ENCODE measurements at places on chromosomes 4 and X.

DNA sequence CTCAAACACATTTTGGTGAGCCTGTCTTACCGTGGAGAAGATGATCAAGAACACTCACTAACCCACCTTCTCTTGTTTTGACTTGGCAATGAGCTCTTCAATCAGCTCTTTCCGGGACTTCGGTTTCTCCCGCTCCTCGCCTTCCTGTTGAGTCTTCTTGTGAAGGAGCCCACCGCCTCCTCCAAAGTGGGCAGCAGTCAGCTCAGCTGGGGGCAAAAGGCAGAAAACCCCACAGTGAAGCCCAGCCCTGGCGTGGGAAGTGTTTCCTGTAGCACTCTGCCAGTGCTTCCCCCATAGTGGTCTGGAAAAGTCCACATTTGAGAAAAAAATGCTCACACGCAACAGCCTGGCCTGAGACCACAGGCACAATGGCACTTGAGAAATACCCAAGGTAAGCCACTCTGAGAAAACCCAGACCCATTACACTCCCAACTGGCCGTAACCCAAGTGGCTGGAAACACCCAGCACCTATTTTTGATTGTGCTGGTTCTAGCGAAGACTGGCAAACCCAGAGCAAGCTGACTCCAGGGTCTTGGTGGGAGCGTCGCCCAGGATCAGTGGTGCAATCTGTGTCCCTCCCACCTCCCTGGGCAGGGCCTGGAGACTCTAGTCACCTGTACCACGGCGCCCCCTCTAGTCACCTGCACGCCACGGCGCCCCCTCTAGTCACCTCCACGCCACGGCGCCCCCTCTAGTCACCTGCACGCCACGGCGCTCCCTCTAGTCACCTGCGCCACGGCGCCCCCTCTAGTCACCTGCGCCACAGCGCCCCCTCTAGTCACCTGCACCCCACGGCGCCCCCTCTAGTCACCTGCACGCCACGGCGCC, 8.6 kb downstream of the NOP14 start:
- peak; percentile 92 for DNase-seq

- no peak for DNase-seq
These were observed 319.6 kb upstream of the HS3ST1 start for GRCh38 chr4:11748164-11748872.

DNA sequence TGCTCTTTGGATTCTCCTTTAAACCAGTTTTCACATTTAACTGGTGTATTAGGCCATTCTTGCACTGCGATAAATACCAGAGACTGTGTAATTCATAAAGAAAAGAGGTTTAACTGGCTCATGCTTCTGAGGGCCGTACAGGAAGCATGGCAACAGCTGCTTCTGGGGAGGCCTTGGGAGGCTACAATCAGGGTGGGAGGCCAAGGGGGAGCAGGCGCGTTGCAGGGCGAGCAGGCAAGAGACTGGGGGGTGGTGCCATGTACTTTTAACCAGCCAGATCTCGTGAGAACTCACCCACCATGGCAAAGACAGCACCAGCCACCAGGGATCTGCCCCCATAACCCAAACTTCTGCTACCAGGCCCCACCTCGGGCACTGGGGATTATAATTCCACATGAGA, 38.1 kb downstream of the RNF212 start:
- no peak for DNase-seq

- DNase-seq: no peak
These were observed 25.9 kb downstream of the NOP14 start for GRCh38 chr4:2937146-2937857.

GRCh38 chrX:140586951-140587350, 82.1 kb upstream of the SOX3 start:
- no peak for DNase-seq

GRCh38 chr4:48899950-48900349, 6.6 kb downstream of the OCIAD2 start:
- no peak for DNase-seq

- DNase-seq: no peak
These were observed 708.8 kb upstream of the GRIA3 start for GRCh38 chrX:122475306-122475705.

DNA sequence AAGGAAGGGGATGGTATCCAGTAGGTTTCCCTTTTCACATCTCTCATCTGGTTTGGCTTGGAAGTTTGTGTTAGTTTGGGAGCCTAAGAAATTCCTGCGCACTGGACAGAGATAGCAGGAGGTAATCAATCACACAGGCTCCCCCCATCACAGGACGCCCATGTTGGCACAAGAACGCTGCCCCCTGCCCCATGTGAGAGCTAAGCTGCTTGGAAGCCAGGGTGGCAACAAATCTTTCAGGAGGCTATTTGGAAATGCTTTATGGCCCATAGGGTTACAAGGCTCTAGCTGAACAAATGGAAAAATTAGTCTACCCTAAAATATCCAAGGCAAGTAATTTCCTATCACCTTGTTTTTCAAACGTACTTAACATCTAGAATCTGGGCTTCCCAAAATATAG, 54.0 kb downstream of the SOD3 start:
- DNase-seq: no peak

- DNase-seq: no peak
These were observed 23.9 kb downstream of the DCUN1D4 start for GRCh38 chr4:51866835-51867234.

GRCh38 chrX:41116948-41117347, 31.7 kb downstream of the USP9X start:
- peak; percentile 78 for DNase-seq

GRCh38 chrX:95764972-95765451, 919.6 kb upstream of the DIAPH2 start:
- peak; percentile 15 for DNase-seq

- DNase-seq: no peak
These were observed at the start of gene MGARP for GRCh38 chr4:139279760-139280620. Gene MGARP (minus strand): TSS chr4:139280225. CDS start chr4:139280158, 67 bp downstream.

- no peak for DNase-seq
These were observed 36.8 kb upstream of the SPP1 start for GRCh38 chr4:87938746-87939145.

GRCh38 chrX:109990582-109991276, 12.2 kb upstream of the TMEM164 start:
- peak; percentile 42 for DNase-seq

DNA sequence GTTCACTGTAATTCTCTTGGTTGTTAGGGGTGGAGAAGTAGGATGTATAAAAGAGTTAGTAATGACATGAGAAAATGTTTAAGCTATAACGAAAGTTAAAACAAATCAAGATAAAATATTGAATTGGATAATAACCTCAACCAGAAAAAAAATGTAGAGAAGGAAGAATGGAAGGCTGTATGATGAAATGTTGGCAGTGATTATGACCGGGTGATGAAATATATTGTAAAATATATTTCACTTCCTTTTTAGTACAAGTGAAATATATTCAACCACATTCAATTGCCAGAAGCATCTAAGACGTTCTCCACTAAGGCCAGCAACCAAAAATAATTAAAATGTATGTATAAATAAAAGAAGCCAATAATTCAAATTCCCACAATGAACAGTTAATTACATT, 309.3 kb upstream of the FGF13 start:
- no peak for DNase-seq

- no peak for DNase-seq
These were observed 3.2 kb downstream of the GBA3 start for GRCh38 chr4:22695917-22696316.

DNA sequence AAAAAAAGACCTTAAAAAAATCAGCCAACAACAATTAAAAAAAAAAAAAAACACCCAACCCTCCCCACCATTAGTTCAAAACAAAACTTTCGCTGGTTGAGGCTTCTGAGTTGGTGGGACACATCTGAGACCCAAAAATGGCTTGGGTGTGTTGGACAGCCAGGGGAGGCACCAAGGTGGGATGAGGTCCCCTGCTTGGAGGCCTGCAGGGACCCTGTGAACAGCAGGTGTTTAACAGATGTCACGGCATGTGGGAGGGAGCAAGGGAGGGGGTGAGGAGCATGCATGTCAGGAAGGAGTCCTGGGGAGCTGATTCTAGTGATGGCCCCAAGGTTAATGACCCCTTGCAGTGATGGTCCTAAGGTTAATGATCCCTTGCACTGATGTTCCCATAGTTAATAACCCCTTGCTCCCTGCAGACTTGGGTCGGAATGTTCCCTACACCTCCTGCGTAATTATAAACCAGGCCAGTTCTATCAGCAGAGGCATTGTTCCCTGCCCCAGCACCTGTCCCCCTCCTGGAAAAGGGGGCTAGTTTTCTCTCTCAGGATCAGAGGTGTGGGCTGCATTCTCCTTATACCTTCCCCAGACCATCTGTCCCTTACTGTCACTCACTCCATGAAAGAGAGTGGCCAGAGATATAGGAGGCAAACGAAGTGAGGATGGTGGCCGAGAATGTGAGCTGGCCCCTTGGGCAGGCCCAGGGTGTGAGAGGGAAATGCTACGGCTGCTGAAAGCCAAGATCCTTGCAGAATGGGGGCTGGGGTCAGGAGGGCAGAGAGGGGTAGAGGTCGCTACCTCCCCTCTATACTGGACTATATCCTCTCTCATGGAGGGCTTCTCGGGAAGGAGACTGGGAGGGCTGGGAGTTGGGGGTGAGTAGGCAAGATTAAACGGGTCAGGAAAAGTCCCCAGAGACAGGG, 2.3 kb upstream of the FOXP3 start:
- no peak for DNase-seq

GRCh38 chr4:55089916-55090315, 35.5 kb downstream of the KDR start:
- DNase-seq: no peak

DNA sequence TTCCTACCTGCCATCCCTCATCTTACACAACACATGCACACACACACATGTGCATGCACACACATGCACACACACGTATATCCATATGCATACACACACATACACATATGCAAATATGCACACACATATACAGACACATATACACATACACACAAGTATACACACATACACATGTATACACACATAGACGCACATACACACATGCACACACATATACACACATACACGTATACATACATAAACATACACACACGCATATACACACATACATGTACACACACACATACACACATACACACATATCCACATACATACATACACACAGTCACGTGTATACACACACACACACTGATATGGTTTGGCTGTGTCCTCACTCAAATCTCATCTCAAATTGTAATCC, 37.0 kb upstream of the AFAP1 start:
- DNase-seq: no peak

DNA sequence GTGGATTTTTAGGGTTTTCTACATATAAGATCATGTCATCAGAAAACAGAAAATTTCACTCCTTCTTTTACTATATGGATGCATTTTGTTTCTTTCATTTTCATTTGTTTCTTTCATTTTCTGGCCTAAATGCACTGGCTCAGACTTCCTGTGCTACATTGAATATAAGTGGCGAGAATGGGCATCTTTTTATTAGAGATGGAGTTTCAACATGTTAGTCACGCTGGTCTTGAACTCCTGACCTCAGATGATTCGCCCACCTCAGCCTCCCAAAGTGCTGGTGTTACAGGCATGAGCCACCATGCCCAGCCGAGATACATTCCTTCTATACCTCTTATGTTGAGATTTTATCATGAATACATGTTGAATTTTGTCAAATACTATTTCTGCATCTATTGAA, 61.8 kb downstream of the BRWD3 start:
- DNase-seq: no peak

GRCh38 chr4:110907801-110908313, 285.0 kb upstream of the PITX2 start:
- DNase-seq: no peak

DNA sequence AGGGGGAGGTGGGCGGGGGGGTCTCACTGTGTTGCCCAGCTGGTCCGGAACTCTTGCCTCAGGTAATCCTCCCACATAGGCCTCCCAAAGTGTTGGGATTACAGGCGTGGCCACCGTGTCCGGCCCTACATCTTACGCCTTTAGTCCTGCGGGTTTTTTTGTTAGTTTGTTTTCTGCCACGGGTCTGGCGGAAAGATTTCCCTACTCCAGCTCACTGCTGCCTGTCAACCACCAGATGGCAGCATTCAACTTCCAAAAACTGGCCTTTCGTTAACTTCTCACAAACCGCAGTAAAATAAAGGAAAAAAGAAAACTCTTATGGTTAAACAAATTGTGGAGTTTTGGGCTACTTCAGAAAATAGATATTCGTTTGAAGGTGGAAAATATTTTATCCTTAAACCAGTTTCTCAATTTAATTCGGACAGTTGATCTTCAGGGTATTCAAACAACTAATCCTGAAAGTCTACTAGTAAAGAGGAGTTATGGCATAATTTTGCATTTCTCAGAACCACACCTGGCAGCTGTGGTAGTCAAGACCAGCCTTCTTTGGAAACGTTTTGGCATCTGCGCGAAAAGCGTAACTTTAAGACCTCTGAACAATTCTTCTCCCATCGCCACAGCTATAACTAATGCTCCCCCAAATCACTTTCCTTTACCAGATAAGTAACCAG, 41.1 kb downstream of the LUZP4 start:
- DNase-seq: peak; percentile 47

DNA sequence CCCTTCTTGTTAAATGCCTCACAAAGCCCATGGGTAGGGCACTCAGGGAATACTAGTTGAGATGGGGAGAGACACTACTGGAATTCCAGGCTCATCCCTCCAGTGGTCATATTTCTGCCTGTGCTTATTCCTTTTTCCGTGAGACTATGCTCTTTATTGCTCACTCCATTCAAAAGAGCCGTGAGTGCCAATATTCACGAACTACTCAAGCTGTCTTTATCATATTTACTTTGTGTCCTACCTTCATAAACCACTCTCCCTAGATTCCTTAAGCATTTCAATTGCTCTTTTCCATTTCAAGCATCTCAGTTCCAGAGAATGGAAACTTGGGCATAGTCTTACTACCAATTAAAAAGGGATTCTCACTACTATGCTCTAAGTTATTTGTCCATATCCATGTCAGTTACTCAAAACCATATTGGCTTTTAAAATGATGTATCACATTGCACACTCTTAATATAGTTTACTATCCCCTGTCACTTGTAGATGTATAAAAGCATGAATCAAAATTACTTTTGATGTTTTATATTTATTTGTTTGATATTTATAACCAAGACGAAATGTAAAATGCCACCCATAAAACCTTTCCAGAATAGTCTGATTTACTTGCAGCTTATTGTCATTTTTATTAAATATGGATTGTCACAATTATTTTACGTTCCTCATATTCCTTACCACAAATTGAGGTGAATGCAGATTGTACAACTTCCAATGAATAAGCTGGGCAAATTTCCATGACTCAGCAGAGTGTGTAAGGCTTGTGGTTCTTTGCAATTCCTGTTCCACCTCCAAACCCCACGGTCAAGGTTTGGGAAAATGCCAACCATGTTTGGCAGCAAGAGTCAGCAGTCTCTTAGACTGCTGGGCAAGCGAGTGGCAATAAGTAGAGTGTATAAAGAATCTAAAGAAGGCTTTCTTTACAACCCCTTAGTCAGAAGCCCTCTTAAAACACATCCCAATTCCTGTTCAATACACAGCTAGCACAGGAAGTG, 24.4 kb downstream of the ENOX2 start:
- DNase-seq: no peak

- DNase-seq: no peak
These were observed 59.6 kb downstream of the DCX start for GRCh38 chrX:111352424-111352823.

- DNase-seq: no peak
These were observed 89.7 kb downstream of the PDHA2 start for GRCh38 chr4:95929448-95930064.

Data from activated CD4-positive, alpha-beta T cell treated with anti-CD3 and anti-CD28 coated beads, Interleukin-2, Interleukin-4, amounts not matched to agents 100 ng/mL and 50 ng/mL, durations not matched to agents 16 hours and 8 hours (primary cell).